ENCODE measurements at places on chromosomes 7 and 10. TPM values are rescaled to one million over a fixed set of nuclear protein-coding genes. Genes with fewer than 3 reads are reported as not detected.
A peak's percentile ranks its signal among the peaks of the same experiment; 100 is the strongest.

The NEUROD6 gene
- total RNA-seq = not detected

DNA sequence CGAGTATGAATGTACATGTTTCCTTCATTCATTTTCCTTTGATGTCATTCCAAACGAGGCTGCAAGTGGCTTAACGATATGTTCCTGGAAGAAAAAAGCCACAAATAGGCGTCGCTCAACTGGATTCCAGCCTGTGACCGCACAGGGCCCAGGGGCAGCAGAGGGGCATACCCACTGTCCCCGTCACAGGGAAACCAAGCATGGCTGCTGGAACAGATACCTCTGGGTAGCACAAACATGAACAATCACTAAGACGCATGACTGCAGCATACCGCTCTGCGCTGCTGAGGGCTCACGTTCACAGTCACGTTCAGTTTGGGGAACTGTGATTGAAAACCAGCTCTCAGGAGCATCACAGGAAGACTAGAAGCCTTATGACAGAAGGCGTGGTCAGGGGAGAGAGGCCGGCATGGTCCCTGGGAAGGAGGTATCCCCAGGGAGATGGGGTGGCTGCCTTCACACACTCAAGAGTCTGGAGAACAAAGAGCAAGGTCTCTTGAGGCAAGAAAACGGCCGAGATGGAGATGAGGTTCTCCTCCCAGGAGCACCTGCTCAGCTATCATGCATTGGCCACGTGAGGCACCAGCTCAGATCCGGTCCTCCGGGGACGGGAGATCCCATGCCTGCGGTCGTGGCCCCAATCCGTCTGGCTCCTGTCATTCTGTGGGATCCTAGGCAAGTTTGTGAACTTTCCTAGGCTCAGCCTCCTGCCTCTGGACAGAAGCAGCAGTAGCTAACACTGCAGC lies 213.6 kb downstream of the DIP2C start:
- H3K4me1 ChIP-seq = peaks cover under 1% of the 10 kb centered on the region
- no peaks in the 10 kb centered on the region for H3K36me3 ChIP-seq
- H3K27me3 ChIP-seq = no peaks in the 10 kb centered on the region
- H3K4me3 ChIP-seq = no peak overlapping the region
- no peak for DNase-seq
- no peak overlapping the region for H3K27ac ChIP-seq

The NUTM2B gene
- 11.0 TPM for total RNA-seq

The MCM10 gene
- 5.3 TPM for total RNA-seq

DNA sequence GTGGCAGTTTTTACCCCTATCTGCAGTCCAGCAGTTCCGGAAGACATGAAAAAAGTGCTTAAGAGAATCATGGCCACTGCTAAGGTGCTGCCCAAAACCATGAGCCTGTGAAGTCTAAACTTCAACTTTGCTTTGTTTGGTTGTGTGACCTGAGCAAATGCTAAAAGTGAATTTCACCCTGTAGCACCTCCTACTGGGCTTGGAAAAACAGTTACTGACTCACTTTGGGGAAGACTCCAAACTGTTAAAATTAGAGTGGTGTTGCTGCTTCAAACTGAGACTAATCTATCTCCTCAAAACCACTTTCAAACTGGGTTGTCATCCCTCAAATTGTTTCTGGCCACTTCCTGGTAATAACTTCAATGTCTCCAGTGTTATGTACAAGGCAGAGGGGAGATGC lies 21.3 kb downstream of the MKX start:
- H3K27me3 ChIP-seq = no peaks in the 10 kb centered on the region
- H3K4me1 ChIP-seq = no peaks in the 10 kb centered on the region
- no peaks in the 10 kb centered on the region for H3K36me3 ChIP-seq
- DNase-seq = no peak

The ZNF107 gene
- total RNA-seq = 9.4 TPM

The LRGUK gene
- 9.4 TPM for total RNA-seq

- no peaks in the 10 kb centered on the region for H3K36me3 ChIP-seq
- H3K27me3 ChIP-seq = no peaks in the 10 kb centered on the region
- no peaks in the 10 kb centered on the region for H3K4me1 ChIP-seq
- DNase-seq = peak; percentile 13
- H3K27ac ChIP-seq = no peak overlapping the region
These were observed 11.8 kb upstream of the OPN4 start for GRCh38 chr10:86642499-86642898.

DNA sequence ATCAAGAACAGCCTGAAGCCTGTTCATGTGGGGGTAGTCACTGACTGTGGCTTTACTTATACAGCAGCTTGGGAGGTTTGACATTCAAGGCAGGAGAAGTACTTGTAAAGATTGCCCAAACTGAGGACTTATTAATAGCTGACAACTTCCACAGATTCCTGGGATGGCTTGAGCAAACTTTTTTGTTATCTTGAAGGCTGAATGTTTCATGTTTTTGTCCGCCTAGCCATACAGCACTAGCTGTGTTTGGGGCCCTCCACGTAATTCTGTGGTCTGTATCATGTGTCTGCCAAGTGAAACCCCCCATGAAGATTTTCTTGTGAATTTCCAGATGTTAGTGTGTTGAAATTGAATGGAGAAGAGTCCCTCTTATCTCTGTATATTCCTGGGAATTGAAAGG lies 38.6 kb downstream of the FAS start:
- no peak overlapping the region for H3K27ac ChIP-seq
- no peak overlapping the region for H3K4me3 ChIP-seq
- no peak for DNase-seq
- no peaks in the 10 kb centered on the region for H3K27me3 ChIP-seq
- H3K36me3 ChIP-seq = no peaks in the 10 kb centered on the region
- peaks cover 7% of the 10 kb centered on the region for H3K4me1 ChIP-seq

The GRM3 gene
- 0.12 TPM for total RNA-seq

The TUBAL3 gene
- total RNA-seq = 2.5 TPM

DNA sequence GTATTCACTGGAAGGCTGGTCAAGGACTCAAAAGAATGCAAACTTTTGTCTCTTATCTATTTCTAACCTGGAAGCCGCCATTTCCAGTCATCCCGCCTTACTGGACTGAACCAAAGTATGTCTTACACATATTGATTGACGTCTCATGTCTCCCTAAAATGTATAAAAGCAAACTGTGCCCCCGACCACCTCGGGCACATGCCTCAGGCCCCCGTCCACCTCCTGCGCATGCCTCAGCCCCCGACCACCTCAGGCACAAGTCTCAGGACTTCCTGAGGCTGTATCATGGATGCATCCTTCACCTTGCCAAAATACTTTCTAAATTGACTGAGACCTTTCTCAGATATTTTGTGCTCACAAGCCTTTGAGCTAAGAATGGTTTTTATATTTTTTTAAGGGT lies 148.6 kb downstream of the PTPRN2 start:
- H3K36me3 ChIP-seq = no peaks in the 10 kb centered on the region
- no peak for DNase-seq
- no peaks in the 10 kb centered on the region for H3K4me1 ChIP-seq
- no peak overlapping the region for H3K4me3 ChIP-seq

The WNT2 gene
- 1.3 TPM for total RNA-seq

- no peak for DNase-seq
- H3K27ac ChIP-seq = no peak overlapping the region
- H3K4me3 ChIP-seq = no peak overlapping the region
- H3K36me3 ChIP-seq = no peaks in the 10 kb centered on the region
- H3K27me3 ChIP-seq = no peaks in the 10 kb centered on the region
These were observed 58.0 kb upstream of the IL6 start for GRCh38 chr7:22668971-22669401.

The BMS1 gene
- total RNA-seq = 25.5 TPM

DNA sequence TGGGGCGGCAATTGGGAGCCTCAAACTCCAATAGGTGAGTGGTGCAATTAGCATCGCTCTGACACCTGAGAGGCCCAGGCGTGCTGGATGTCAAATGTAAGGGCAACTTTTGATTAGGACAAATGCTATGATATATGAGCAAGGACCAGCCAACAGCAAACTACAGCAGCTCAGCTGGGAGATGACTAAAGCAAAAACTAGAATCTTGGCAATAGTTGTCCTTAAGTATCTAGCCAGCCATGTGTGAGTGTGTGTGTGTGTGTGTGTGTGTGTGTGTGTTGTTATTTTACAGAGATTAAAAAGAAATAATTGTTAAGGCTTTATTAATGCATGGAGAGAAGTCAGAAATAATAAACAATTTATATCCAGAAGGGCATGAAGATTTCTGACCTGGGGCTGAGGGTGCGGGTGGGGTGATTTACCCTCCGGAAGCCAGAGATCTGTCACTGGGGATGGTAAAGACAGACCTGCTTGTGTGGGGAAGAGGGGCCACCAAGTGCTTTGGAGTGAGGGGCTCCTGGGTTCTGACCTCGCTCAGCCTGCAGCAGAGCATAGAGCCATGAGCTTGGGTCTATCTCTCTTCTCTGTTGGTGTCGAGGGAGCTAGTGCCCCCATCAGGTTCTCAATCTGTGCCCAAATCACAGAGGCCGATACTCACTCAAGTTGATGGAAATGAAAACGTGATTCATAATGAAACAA lies 77.3 kb downstream of the EMX2 start:
- no peaks in the 10 kb centered on the region for H3K4me1 ChIP-seq
- no peak overlapping the region for H3K27ac ChIP-seq
- DNase-seq = no peak
- H3K36me3 ChIP-seq = no peaks in the 10 kb centered on the region
- no peak overlapping the region for H3K4me3 ChIP-seq

- H3K36me3 ChIP-seq = no peaks in the 10 kb centered on the region
- no peak overlapping the region for H3K27ac ChIP-seq
- H3K4me1 ChIP-seq = no peaks in the 10 kb centered on the region
- no peaks in the 10 kb centered on the region for H3K27me3 ChIP-seq
- no peak overlapping the region for H3K4me3 ChIP-seq
- no peak for DNase-seq
These were observed 10.1 kb downstream of the PNLIP start for GRCh38 chr10:116555880-116556279.

The GPR15LG gene
- not detected for total RNA-seq

The PAPSS2 gene
- total RNA-seq = 4.6 TPM

GRCh38 chr10:118763202-118763988 lies 8.6 kb upstream of the CACUL1 start:
- no peaks in the 10 kb centered on the region for H3K4me1 ChIP-seq
- H3K27me3 ChIP-seq = no peaks in the 10 kb centered on the region
- H3K36me3 ChIP-seq = no peaks in the 10 kb centered on the region
- DNase-seq = no peak
- no peak overlapping the region for H3K4me3 ChIP-seq

GRCh38 chr7:158814637-158815036 lies 14.7 kb downstream of the ESYT2 start:
- no peak overlapping the region for H3K4me3 ChIP-seq
- H3K4me1 ChIP-seq = peaks cover 50% of the 10 kb centered on the region
- no peak for DNase-seq
- H3K27me3 ChIP-seq = no peaks in the 10 kb centered on the region
- no peaks in the 10 kb centered on the region for H3K36me3 ChIP-seq

The TRIM50 gene
- 16.3 TPM for total RNA-seq

The PPP1R9A gene
- 47.8 TPM for total RNA-seq

DNA sequence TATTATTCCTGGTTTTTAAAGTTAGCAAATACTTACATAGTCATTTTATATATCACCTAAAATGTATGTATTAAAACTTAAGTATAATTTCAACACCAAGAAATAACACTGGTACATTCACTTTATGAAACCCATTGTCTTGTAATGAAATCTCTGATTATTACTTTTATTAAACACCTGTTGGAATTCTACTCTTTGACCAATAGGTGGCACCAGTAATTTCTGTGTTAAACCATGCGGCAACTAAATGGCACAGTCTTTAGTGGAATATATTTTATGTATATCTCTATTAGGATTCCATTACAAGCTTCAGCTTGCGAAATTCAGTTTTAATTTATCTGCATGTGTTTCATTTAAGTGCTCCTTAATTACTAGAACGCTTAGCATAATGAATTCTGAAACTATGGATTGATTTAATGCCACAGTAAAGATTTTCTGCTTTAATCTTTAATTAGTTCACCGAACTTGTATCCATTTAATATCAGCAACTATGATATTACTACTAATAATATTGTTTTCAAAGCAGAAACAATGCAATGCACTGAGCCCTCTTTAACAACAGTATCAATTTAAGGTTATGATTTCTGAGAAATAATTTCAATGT lies 181.3 kb downstream of the MAGI2 start:
- no peaks in the 10 kb centered on the region for H3K27me3 ChIP-seq
- no peaks in the 10 kb centered on the region for H3K36me3 ChIP-seq
- no peak overlapping the region for H3K4me3 ChIP-seq
- no peak overlapping the region for H3K27ac ChIP-seq

- no peaks in the 10 kb centered on the region for H3K36me3 ChIP-seq
- no peaks in the 10 kb centered on the region for H3K27me3 ChIP-seq
- no peak for DNase-seq
- no peaks in the 10 kb centered on the region for H3K4me1 ChIP-seq
- no peak overlapping the region for H3K27ac ChIP-seq
- no peak overlapping the region for H3K4me3 ChIP-seq
These were observed 299.7 kb upstream of the AKR1E2 start for GRCh38 chr10:4526311-4526731.

The GBX1 gene
- 2.9 TPM for total RNA-seq

DNA sequence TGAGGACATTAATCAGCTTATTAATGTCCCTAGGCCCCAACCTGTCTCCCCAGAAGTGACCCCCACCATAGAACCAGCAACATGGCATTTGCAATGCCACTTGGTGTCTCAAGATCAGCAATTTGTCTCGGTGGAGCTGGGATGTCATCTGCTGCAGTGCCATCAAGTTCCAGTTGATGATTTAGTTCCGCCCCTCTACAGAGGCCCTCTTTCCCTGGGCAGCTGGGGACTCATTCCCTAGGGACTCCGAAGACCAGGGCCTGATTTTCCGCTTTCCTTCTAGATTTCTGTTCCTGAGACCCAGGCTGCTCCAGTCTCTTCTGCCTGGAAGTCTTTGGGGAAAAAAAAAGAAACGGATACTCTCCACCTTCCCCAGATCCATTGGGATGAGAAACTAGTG lies 122.5 kb upstream of the NANOS1 start:
- no peak for DNase-seq
- no peaks in the 10 kb centered on the region for H3K27me3 ChIP-seq
- H3K36me3 ChIP-seq = no peaks in the 10 kb centered on the region
- no peak overlapping the region for H3K4me3 ChIP-seq
- H3K4me1 ChIP-seq = no peaks in the 10 kb centered on the region

DNA sequence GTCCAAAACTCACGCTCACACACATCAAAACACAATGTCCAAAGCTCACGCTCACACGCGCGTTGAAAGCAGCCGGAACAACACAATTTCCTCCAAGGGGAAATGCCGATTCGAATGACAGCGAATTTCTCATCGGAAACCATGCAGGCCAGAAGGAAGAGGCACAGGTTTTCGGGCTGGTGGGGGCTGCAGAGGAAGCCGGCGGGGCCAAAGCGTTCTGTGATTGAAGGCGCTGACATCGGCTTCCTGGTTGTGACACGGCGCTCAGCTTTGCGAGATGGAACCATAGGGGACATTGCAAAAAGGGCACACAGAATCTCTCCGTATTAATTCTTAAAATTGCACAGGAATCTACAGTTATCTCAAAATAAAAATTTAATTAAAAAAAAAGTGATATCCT lies 61.3 kb downstream of the FOXL3 start:
- H3K4me3 ChIP-seq = no peak overlapping the region
- H3K27me3 ChIP-seq = no peaks in the 10 kb centered on the region
- no peak for DNase-seq
- H3K36me3 ChIP-seq = no peaks in the 10 kb centered on the region
- no peak overlapping the region for H3K27ac ChIP-seq
- H3K4me1 ChIP-seq = no peaks in the 10 kb centered on the region
